ENCODE measurements at places on chromosomes 4 and X. TPM values are rescaled to one million over a fixed set of nuclear protein-coding genes. Genes with fewer than 3 reads are reported as not detected.

FANCB gene
- 3.2 TPM for total RNA-seq

HS3ST1 gene
- 2.8 TPM for total RNA-seq

UBE2K gene
- 15.0 TPM for total RNA-seq

CDKL5 gene
- total RNA-seq: 6.4 TPM

SEPTIN6 gene
- total RNA-seq: 26.2 TPM

ADH7 gene
- total RNA-seq: not detected

NDNF gene
- total RNA-seq: 3.4 TPM

PARM1 gene
- 0.11 TPM for total RNA-seq

PRICKLE3 gene
- 3.6 TPM for total RNA-seq

BEX1 gene
- total RNA-seq: 0.33 TPM

AMBN gene
- not detected for total RNA-seq

TLR3 gene
- total RNA-seq: 0.60 TPM

SLIT2 gene
- total RNA-seq: 0.65 TPM

All from dermis lymphatic vessel endothelial cell (primary cell).